ENCODE measurements at places on chromosomes 6 and 20.

- DNase-seq, result no peak
These were observed 75.0 kb upstream of the BLCAP start for GRCh38 chr20:37602634-37603033.

GRCh38 chr6:111796310-111796918, 76.8 kb downstream of the FYN start:
- DNase-seq, result no peak

- no peak for DNase-seq
These were observed 738.2 kb downstream of the CD109 start for GRCh38 chr6:74434171-74434570.

- DNase-seq, result no peak
These were observed 129.8 kb downstream of the TMEM242 start for GRCh38 chr6:157193443-157193996.

DNA sequence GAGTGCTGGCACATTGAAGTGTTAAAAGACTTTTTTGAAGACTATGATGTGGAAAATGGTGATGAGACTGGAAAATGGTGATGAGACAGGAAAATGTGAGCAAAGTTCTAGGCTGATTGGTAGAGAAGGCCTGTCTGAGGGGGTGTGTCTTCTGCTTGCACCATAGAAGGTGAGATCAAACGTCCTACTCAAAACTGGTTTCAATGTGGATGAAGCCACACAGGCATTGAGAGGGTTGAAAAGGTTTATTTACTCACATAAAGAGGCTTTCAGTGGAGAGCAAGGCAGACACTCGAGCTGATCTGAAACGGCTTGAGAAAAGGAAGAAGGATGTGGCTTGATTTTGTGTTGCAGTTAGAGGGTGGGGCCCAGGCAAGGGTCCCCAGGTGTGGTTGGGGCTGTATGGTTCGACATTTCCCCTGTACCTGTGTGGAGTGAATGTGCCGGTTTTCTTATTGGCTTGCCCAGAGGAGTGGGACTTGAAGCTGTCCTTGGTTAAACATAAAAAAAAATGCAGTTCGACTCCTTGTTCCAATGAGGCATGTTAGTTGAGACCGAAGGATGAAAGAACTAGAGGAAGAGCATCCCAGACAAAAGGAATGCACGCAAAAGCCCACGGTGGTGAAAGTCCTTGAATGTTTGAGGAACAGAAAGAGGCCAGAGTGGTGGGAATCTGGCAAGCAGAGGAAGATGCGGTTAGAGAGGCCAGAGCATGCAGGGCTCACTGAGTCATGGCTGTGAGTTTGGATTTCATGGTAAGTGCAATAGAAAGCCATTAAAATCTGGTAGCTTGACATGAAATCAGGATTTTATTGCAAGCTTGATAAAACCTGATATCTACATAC, 172.3 kb downstream of the EPM2A start:
- no peak for DNase-seq

DNA sequence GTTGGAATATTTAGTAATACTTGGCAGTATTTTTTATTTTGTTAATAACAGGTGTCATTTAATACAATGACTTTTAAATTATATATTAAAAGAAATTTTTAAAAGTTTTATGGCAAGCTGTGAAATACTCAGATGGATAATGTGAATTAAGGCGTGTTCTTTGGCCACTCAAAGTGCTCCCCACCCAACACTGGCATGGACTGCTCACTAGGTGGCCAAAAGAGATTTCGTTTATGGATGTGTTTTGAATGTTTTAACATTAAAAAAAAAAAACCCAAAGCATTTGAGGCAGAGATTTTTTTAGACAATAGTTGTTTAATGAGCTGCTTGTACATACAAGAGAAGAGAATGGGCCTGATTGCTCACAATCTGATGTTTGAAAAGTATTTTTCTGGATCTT, 86.5 kb downstream of the QKI start:
- DNase-seq, result no peak

GRCh38 chr6:82712826-82713225, 349.2 kb downstream of the TPBG start:
- peak; percentile 9 for DNase-seq

DNA sequence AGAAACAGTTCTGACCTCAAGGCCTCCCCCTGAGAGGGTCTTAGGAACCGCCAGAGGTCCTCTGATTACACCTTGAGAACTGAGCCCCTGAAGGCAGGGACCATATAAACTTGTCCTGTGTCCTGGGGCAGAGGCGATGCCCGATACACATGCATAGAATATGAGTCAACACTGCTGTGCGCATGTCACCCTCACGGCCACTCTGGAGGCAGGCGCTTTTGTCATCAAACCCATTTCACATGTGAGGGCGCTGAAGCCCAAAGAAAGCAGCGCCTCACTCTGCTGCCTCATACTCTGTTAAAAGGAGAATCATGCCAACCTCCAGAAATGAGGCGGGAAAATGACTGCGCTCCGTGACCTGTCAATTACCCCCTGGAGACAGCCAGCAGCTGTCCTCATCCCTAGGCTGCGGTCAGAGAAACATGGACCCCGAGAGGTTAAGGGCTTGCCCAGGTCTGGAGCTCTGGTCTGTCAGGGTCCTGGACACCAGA, 158.3 kb downstream of the GRM4 start:
- no peak for DNase-seq

- DNase-seq, result no peak
These were observed 485.4 kb downstream of the CDKAL1 start for GRCh38 chr6:21019614-21020013.

DNA sequence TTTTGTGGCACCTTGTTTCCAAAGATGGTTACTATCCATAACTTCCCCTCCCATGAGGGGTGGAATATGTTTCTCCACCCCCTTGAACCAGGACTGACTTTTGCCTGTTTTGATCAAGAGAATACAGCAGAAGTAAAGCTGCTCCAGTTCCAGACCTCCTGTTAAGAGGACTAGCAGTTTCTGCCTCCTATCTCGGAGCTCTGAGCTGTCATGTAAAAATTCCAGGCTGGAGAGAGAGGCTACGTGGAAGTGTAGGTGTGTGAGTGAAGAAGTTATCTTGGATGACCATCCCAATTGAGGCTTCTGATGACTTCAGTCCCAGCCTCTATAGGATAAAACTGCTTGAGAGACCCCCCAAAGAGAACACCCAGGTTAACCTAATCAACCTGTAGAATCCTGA, 511.7 kb upstream of the IMPG1 start:
- DNase-seq, result no peak

DNA sequence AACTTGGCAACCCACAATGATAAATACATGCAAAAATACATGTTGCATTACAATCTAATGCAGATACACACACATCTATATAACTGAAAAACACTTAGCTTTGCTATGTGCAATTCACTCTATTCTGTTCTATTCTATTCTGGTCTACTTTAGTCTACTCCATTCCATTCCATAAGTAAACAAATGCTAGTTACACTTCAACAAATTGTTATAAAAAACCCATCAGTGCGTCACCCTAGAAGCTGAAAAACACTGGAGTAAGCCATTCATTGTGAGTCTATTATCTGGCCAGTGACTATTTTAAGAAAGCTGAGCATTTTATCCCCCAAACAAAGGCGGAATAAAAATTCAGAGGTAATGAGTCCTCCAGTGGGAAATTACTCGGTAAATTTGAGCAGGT, 315.7 kb upstream of the EPHA7 start:
- no peak for DNase-seq

DNA sequence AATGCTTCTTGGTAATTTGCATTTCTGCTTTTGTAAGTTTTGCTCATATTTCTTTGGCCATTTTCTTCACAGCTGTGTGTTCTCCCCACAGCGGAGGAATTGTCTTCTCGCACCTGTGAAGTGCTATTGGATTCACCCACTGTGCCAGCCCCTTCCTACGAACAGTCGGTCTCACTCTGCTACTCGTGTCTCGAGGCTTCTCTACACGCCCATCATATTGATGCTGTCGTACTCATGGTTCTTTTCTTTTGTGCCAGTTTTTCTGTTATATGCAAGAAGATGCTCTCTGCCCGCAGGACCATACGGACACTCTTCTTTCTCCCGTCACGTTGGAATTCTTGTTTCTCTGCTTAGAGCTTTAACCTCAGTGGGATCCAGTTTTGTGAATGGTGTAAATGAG, 200.3 kb downstream of the DLL1 start:
- DNase-seq, result no peak

DNA sequence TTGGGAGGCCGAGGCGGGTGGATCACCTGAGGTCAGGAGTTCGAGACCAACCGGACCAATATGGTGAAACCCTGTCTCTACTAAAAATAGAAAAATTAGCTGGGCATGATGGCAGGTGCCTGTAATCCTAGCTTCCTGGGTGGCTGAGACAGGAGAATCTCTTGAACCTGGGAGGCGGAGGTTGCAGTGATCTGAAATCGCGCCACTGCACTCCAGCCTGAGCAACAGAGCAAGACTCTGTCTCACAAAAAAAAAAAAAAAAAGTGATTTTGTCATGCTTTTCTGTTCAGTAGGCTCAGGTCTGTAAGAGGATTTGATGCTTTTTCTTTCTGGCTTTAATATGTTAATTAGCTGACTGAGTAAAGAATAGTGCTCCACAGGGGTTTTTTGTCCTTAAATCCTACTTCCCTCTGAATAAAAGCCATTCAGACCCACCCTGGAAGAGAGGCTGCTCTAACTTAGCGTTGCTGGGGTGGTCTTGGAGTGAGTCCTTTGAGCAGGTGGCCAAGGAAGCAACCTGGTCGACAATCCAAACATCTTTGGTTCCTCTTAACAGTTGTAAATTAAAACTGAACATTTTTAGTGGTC, 19.0 kb downstream of the MCM8 start:
- no peak for DNase-seq

GRCh38 chr20:57869951-57870315, 160.1 kb upstream of the PMEPA1 start:
- no peak for DNase-seq

DNA sequence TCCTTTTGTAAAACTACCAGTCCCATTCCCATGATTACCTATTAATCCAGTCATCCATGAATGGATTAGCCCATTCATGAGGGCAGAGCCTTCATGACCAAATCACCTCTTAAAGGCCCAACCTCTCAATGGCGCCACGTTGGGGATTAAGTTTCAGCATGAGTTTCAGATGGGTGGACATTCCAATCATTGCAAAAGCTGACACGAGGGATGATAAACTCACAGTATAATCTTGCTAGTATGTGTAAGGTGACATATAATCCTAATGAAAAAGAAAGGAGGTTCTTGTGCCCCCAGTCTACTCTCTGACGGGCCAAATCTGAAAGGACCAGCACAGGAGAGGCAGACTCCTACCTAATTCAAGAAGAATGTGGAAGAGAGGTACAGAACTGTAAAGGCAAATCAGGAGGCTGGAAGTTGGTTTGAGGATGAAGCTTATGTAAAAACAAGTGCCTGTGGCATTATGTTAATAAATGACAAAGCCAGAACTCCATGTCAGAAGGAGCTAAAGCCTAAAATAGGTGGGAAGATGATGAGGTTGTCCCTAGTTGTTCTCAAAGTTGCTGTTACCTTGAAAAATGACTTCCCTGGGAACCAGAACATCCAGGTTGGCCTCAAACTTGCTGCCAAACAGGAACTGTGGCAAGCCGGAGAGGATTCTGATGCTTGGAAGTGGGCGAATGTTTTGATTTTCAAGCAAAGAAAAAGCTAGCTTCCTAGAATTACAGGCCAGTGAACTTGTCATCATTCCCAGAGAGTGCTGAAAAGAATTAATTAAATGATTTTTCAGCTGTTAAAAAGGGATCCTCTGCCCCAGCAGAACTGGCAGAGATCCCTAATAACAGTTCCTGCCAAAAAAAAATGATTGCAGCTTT, 106.5 kb upstream of the TIAM2 start:
- no peak for DNase-seq

- no peak for DNase-seq
These were observed 259.9 kb downstream of the GMPR start for GRCh38 chr6:16498237-16498636.

All from suppressor macrophage treated with lipopolysaccharide for 4 hours (primary cell).